ENCODE measurements at places on chromosomes 6 and 20. TPM values are rescaled to one million over a fixed set of nuclear protein-coding genes. Genes with fewer than 3 reads are reported as not detected.

- DNase-seq, result no peak
Measured at GRCh38 chr20:63226042-63226943, 9.4 kb upstream of the BIRC7 start.

The HEY2 gene
- 1.3 TPM for total RNA-seq

DNA sequence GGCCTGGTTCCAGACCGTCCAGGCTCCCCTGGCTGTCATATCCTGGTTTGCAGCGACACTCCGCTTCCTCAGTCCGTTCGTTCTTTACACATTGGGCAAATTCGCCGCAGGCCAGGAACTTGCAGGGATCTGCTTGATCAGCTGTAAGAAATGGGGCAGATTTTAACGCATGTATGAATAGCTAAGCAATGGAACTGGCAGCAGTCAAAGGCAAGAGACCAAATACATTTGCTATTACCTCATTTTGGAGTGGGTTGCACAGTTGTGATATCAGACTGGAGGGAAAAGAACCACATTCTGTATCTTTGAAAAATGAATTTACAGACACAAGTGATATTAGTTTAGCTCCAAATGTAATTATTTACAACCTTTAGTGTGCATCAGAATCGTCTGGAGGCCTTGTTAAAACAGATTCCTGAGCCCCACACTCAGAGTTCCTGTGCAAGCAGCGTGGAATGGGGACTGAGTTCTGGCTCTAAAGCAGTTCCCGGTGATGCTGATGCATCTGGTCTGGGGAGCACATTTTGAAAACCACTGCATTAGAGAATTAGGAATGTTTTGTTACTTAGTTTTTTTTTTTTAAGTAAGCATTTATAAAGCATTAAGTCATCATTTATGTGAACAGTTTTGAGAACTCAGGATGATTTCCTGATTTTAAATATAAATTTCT lies 141.3 kb downstream of the IMPG1 start:
- no peak for DNase-seq

The PPP1R3G gene
- not detected for total RNA-seq

DNA sequence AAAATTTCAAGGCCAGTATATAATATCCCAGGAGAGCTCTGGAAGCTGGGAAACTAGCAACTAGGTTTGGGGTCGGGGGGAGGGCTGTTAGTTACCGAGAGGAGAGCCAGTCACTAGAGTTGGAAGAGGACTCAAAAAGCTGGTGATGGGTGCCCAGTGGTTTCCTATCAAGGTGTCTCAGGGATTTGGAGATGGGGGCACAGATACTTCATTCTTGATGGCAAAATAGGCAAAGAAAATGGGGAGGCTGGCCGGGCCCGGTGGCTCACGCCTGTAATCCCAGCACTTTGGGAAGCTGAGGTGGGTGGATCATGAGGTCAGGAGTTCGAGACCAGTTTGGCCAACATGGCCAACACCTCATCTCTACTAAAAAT lies 805 bp downstream of the PHF1 start:
- no peak for DNase-seq

GRCh38 chr20:17859616-17860232 lies 108.9 kb downstream of the SNX5 start:
- no peak for DNase-seq
